Natural killer cell treated with Interleukin-12 subunit alpha and Interleukin-12 subunit beta and Interleukin-15 and Interleukin-18, amount 100 ng/mL, for 72 hours (primary cell): ENCODE measurements at places on chromosomes 12 and 14. TPM values are rescaled to one million over a fixed set of nuclear protein-coding genes. Genes with fewer than 3 reads are reported as not detected.

- peaks cover 3% of the 10 kb centered on the region for H3K4me1 ChIP-seq
- no peaks in the 10 kb centered on the region for H3K36me3 ChIP-seq
- no peaks in the 10 kb centered on the region for H3K27me3 ChIP-seq
- no peak for DNase-seq
Measured at GRCh38 chr12:50825372-50825838, 17.3 kb upstream of the TMPRSS12 start.

GRCh38 chr14:54374117-54374884 is 22.5 kb upstream of the CDKN3 start:
- peaks cover 10% of the 10 kb centered on the region for H3K27me3 ChIP-seq
- H3K36me3 ChIP-seq: no peaks in the 10 kb centered on the region
- H3K27ac ChIP-seq: no peak overlapping the region
- H3K4me1 ChIP-seq: no peaks in the 10 kb centered on the region
- no peak for DNase-seq

Gene RNASE3
- not detected for total RNA-seq

Gene PPFIA2
- total RNA-seq: not detected

Gene INHBC
- total RNA-seq: not detected

Gene SYCP3
- total RNA-seq: 2.9 TPM

Gene TPH2
- total RNA-seq: not detected

GRCh38 chr12:51661199-51661598 is 70.2 kb downstream of the SCN8A start:
- H3K27ac ChIP-seq: no peak overlapping the region
- no peaks in the 10 kb centered on the region for H3K4me1 ChIP-seq
- H3K36me3 ChIP-seq: no peaks in the 10 kb centered on the region

Gene ZFP36L1
- total RNA-seq: 42.4 TPM

- no peak for DNase-seq
- H3K4me3 ChIP-seq: no peak overlapping the region
- H3K27me3 ChIP-seq: no peaks in the 10 kb centered on the region
- H3K4me1 ChIP-seq: peaks cover 9% of the 10 kb centered on the region
- no peaks in the 10 kb centered on the region for H3K36me3 ChIP-seq
Measured at GRCh38 chr14:20422886-20423285, 9.6 kb upstream of the TEP1 start.

Gene AQP6
- not detected for total RNA-seq

DNA sequence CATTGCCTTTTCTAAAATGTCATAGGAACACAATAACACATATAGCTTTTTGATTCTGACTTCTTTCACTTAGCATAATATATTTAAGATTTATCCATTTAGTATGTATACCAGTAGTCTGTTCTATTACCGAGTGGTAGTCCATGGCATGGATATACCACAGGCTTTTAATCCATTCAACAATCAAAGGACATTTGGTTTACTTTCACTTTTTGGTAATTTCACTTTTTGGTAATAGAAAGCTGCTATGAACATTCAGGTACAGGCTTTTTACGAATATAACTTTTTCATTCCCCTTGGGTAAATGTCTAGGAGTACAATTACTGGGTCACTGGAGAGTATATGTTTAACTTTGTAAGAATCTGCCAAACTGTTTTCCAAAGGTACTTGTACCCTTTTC is 100.7 kb upstream of the PRICKLE1 start:
- H3K27me3 ChIP-seq: no peaks in the 10 kb centered on the region
- no peak overlapping the region for H3K27ac ChIP-seq
- H3K4me1 ChIP-seq: no peaks in the 10 kb centered on the region
- DNase-seq: no peak

- no peak overlapping the region for H3K4me3 ChIP-seq
- peaks cover 3% of the 10 kb centered on the region for H3K4me1 ChIP-seq
- no peaks in the 10 kb centered on the region for H3K36me3 ChIP-seq
- no peak overlapping the region for H3K27ac ChIP-seq
Measured at GRCh38 chr12:15984097-15984800, 73.1 kb downstream of the DERA start.
